Stimulated activated CD4-positive, alpha-beta T cell treated with anti-CD3 and anti-CD28 coated beads, TNF-alpha, amount 100 ng/mL, for 1 hour (primary cell): ENCODE measurements at places on chromosomes 16 and 17.

GRCh38 chr16:79842197-79842596, 241.7 kb upstream of the MAF start:
- no peak for DNase-seq

DNA sequence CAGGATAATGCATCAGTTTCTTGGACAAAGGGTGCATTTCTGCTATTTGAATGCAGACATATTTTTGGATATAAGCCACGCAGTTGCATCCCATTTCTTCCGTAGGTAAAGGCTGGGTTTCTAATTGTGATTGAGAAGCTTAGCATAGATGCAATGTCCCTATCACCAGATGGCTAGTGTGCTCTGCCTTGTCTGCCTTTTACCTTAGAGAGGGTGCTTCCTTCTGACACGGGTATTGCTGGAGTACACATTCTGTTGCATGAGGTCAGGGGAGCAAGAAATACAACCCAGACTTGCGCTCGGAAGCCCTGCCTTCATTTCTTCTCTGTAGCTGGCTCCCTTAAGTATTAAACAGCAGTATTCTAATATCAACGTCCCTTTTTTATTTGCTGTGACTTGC, 337.4 kb downstream of the WWOX start:
- no peak for DNase-seq

DNA sequence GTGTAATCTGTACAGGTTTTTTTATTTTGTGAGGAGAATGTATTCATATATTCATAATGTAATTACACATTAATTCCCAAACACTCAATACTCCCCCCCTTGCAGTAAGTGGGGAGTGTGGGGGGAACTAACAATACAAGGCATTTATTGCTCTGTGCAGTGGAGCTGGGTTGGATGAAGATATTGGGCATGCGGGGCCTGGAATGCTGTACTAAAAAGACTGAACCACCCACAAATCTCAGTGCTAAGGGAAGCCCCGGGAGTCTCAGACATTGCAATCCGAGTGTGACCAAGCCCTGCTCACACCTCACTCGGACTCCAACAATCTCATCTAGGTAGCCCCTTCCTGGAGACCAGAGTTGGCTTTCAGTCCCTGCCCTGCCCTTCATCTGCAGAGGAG, 6.0 kb downstream of the PLLP start:
- DNase-seq, result no peak

DNA sequence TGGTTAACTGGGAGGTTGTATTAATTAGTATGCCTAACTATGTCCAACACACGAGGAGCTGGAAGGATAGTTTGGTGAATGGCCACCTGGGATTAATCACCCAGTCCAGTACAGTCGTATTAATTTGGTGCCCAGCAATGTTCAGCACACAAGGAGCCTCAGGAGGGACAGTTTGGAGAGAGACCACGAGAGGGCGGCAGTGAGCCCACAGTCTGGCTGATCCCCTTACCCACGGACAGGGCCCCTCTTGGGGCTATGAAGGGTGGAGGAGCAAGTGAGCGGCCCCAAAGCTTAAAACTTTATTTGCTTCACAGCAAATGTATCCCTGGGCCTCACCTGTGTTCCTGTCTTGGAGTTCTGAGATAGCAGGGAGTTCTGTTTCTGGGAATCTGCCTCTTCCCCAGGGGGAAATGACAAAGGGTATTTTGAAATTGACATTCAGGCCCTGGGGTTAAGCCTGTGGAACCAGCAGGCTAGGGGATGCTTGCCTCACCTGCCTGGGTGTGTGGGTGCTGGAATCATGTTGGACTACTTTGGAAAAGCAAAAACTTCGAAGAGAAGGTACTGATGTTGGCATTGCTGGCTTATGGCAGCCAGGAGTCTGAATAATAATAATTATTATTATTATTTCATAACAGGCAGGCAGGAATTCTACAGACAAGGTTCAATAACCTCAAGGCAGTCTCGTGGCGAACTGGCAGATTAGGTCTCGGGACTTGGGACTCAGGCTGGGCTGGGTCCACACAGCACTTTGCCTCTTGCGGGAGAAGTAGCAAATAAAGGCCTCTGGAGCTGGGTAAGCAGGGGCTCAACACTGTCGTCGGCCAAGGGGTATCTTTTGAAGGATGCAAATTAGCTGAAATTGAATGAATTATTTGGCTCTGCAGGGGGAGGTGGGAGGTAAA, 227.6 kb upstream of the ASIC2 start:
- DNase-seq, result no peak

- DNase-seq, result no peak
Measured at GRCh38 chr17:19986941-19987861, 9.6 kb upstream of the AKAP10 start.

DNA sequence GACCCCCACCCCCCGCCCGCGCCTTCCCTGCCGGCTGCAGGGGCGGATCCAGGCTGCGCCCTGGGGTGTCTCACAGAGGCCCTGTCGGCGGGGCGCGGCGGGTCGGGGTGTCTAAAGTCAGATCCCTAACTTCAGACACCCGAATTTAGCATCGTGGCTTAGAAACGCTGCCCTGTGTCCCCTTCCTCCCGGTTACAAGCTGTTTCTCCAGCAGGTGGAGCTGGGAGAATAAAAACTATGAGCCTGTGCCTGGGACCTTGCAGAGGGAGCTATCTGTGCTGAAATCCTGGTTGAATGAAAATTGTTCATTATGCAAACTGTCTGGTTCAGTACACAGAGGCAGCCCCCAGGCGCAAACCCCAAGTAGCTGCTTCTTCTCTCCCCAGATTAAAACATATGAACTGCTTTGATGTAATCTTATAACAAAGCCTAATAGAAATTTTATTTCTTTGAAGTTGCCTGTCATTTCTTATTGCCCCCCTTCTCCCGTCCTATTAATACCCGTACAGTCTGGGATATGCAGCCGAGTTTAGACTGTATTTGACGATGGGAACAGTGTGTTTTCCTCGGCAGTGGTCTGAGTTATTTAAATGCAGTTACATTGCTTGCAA, 79.0 kb downstream of the RPA1 start:
- no peak for DNase-seq
